ENCODE measurements at places on chromosomes 5 and 9.

DNA sequence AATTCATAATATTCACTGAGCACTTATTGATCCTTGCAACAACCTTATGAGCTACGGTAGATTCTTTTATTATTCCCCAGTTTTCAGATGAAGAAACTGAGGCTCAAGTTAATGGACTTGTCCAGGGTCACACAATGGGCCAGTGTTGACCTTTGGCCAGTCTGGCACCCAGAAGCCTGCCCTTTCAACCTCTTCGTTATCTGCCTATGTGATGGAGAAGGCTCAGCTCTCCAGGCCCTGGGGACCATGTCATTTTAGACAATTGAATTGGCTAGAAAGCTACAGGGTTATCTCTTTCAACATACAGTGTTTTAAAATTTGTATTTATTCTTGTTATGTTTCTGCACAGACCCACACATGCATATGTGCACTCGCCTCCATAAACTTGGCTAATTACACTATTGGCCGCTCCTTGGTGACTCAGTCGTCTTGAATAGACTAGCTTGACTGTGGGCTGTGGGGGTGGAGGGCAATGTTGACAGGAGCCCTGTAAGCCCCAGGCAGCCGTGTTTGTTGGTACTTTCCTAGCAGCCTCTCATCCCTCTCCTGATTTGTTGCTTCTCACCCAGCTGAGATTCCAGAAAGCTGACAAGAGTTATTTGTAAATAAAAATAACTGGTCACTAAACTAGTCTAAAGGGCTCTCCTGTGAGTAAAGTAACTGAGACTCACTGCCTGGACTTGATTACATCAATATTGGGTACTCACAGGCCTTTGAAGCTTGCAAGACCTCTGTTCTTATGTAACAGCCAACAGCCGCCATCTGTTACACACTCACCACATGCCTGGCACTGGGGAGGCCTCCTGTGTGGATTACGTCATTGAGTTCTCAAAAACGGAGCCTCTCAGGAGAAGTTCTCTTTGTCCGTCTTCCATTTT, 8.5 kb upstream of the ANGPTL2 start:
- no peak for DNase-seq

- DNase-seq = no peak
Observed at GRCh38 chr5:23591250-23591649, 83.8 kb downstream of the PRDM9 start.

GRCh38 chr5:171725205-171725601, 60.4 kb upstream of the SMIM23 start:
- no peak for DNase-seq

DNA sequence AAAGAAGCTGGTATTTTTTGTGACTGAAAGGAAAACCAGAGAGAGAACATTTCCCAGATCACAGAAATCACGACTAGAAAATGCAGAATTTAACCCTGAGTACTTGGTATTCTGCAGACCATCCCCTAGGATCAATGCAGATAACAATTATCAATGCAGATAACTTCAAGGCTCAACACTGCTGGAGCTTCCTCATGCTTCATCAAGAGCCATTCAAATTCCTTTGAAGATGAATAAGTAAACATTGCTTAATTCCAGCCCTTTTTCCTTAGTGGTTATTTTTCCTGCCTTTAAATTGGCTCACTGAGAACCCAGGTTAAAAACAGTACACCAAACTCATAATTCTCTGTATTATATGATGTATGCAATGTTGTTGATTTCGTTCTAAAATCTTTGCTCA, 370.1 kb upstream of the TLE4 start:
- DNase-seq = no peak

GRCh38 chr9:109063760-109064159, 50.5 kb upstream of the CTNNAL1 start:
- DNase-seq = no peak

DNA sequence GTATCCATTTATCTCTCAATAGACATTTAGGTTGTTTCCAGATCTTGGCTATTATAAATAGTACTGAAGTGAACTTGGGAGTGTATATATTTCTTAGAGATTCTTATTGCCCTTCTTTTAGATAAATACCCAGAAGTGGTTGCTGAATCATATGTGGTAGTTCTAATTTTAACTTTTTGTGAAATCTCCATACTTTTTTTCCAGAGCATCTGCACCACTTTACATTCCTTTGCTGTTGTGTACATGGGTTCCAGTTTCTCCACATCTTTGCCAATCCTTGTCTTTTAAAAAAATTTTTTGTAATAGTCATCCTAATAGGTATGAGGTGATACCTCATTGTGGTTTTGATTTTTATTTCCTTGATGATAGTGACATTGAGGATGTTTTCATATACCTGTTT, 303.7 kb downstream of the CCDC171 start:
- no peak for DNase-seq

- DNase-seq = peak; percentile 27
Observed at GRCh38 chr5:79109527-79110492, 1.8 kb upstream of the BHMT start.

GRCh38 chr5:68957591-68957990, 136.2 kb upstream of the SLC30A5 start:
- no peak for DNase-seq

- no peak for DNase-seq
Observed at GRCh38 chr5:158079097-158079496, 220.2 kb upstream of the CLINT1 start.

- no peak for DNase-seq
Observed at GRCh38 chr5:110354311-110354710, 372.2 kb downstream of the TMEM232 start.

GRCh38 chr5:56706504-56706903, 108.8 kb upstream of the MAP3K1 start:
- DNase-seq = no peak

- no peak for DNase-seq
Observed at GRCh38 chr5:159764283-159765134, 151.8 kb upstream of the ADRA1B start.

DNA sequence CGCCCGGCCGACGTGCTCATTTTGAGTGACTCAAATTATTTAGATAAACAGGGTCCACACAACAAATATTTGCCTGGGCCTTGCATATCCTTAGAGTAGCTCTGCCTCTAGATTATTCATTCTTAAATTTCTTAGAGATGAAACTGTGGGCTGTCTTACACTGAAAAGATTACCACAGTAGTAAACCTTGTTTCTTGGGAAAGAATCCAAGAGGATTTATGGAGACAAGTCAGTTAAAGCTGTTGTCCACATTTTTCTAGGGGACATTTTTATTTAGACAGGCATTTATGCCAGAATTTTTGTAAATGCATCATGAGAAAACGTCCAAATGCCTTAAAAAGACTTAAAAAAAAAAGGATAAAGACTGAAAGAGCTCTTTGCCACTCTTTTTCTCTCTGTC, 32.6 kb upstream of the RANBP3L start:
- no peak for DNase-seq

DNA sequence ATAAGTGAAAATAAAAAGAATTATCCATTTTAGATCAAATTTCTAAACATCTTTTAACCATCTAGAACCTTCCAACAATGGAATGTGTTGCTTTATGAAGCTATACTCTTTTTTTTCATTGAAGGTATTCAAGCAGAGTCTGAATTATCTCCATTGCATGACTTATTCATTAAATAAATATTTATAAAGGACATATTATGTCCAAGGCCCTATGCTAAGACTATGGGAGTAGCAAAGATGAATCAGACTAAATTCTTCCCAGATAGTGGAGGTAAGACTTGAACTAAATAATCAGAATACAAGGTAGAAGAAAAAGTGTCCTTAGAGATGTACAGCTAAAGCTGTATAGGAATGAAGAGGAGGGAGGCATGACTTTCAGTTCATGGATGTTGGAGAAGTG, 215.5 kb upstream of the RGMB start:
- no peak for DNase-seq

DNA sequence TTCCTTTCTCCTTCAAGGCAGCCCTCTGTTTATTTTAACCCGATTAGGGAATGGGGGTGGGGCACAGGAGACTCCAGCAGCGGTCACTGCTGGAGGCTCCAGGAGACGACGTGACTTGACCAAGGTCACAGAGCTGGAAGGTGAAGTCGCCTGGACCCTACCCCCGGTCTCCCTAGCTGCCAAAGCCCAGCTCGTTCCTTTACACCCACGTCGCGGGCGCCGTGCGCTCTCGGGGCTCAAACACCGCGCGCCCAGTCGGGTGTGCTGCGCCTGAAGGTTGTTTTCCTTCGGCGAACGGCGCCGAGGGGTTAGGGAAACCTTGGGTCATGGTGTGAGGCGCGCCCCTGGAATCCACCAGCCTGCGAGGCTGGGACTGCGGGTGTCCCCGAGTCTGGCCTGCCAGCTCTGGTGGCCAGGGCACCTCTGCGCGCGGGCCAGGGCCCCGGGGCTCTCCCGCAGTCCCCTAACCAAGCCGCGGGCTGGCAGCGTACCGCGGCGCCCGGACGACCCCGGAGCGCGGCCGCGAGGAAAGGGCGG, 747 bp upstream of the UNC5A start:
- no peak for DNase-seq

GRCh38 chr5:34547300-34548085, 108.6 kb upstream of the RAI14 start:
- no peak for DNase-seq

DNA sequence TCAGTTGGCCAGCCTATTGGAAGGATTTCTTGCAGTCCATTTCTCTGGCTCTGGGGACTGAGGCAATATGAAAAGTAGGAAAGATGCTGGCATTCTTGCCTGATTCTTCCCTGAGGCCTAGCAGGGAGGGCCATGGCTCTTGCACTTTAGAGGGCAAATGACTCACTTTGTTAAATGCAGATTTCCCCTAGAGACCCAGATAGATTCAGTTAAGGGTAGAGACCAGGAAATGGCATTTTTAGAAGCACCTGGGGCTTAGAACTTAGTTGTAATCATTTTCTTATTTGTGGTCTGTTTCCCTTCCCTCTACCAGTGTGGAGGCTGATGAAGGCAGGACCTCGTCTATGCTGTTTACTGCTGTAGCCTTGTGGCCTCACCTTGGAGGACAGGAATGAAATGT, 112.8 kb upstream of the NR3C1 start:
- no peak for DNase-seq

DNA sequence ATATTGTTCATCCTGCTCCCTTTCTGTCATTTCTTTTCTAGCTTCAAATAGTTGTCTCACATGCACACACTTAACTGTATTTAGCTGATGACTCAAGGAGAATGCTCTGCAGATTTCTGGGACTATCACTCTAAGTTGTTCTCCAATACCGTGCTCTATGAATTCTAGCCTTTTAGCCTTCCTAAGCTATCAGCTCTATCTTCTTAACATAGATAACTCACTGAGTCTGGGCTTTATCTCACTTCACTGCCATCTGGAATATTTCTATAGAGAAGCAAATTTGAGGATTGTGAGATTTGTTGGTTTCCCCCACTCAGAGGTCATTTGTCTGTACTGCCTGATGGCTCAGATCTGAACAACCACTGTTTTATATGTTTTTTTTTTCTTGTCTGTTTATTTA, 369.7 kb downstream of the TUSC1 start:
- DNase-seq = no peak
